Activated T-cell treated with anti-CD3 and anti-CD28 coated beads for 4 hours (primary cell): ENCODE measurements at places on chromosomes 11 and 22.

- no peak for DNase-seq
Measured at GRCh38 chr11:60069450-60069849, 13.0 kb downstream of the MS4A3 start.

GRCh38 chr11:72678524-72678923 is 4.3 kb upstream of the PDE2A start:
- DNase-seq, result no peak

DNA sequence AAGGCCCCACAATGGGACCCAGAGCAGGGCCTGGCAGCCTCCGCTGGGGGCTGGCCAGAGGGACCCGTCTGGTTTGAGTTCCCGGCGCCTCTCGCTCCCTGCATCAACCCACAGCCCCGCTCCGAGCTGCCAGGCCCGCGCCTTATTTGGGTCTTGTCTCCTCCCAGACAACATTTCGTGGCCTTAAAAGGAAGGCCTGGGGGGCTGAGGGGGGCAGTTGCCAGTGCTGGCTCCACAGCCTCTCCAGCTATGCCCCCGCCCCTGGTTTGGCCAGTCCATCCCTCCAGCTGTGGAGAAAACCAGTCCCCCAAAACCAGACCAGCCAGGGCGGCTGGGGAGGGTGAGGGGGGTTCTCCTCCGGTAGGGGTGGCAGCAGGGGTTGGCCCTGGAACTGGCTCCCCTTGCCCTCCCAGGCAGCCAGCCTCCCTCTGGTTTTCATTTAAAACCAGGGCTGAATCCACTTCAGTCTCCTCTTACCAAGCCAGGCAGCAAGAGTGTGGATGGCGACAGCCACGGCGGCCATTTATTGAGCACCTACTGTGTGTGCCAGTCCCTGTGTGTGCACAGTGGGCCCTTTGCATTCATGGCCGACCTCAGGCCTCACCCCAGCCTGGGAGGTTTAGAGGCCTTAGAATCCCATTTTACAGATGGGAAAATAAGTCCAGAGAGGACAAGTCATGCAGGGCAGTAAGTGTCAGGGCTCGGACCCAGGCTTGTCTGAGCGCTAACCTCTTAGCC is 18.6 kb downstream of the EMID1 start:
- no peak for DNase-seq

GRCh38 chr11:62888406-62888805 is 7.7 kb downstream of the SLC3A2 start:
- DNase-seq, result no peak

GRCh38 chr11:130769782-130770535 is 146.3 kb downstream of the SNX19 start:
- no peak for DNase-seq

DNA sequence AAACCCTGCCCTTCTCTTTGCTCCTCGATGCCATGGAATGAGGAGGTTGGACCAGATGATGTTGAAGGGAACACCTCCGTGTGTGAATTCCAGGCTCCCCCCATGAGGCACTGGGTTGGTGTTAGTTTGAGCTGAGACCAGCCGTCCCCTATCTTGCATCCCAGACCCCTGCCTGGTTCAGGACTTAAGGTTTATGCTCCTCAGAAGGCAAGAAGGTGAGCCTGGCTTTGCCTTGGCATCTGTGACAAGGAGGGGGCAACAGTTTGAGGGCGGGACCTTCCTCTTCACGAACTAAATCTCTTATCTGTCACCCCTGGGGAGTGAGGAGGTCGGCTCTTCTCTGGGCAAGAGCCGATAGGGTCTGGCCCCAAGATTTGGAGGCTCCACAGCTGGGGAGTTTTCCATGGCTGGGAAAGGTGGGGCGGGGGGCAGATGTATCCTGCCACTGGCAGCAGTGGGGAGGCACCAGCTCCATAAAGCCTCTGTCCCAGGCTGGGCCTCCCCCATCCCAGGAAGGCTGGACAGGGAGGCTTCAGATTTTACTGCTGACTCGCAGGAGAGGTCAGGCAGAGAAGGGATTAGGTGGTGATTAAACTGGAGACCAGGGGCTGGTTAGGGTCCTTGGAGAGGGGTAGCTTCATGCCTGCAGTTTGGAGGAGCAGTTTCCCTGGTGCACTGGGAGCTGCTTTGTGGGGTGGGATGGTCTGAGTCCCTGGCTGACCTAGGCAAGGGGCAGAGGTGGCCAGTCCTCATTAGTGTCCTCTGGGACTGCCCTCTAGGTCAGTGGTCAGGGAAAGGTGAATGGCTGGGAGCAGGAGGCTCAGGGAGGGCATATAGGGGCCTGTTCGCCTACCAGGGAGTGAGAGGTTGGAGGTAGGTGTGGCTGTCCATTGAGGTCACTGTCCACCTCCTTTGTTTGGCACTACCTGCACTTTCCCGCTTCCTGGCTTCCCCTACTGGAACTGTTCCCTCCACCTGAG is 1.1 kb downstream of the SEC14L2 start:
- DNase-seq, result no peak

DNA sequence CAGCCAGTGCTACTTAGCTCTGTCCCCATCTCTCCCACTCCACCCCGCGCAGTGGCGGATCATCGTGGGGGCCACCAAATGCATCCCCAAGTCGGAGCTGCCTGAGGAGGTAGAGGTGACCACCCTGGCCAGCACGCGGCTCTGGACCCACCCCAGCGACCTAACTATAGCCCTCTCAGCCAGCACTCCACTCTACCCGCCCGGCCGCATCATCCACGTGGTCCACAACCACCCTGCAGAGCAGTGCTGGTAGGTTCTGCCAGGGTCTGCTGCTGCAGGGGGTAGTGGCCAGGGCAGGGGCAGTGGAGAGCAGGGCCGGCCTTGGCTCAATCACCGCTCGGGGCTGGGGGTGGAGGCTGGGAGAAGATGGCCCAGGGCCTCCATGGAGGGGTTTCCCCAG is 13.0 kb upstream of the MYRF start:
- DNase-seq, result no peak

- DNase-seq, result no peak
Measured at GRCh38 chr22:50311606-50312351, 4.3 kb upstream of the PLXNB2 start.
